ENCODE measurements at places on chromosomes 3 and 15. TPM values are rescaled to one million over a fixed set of nuclear protein-coding genes. Genes with fewer than 3 reads are reported as not detected.

Gene SMCO1
- total RNA-seq: not detected

Gene FGF12
- total RNA-seq: 0.18 TPM

Gene TNIK
- 2.2 TPM for total RNA-seq

Gene SLC22A14
- 0.19 TPM for total RNA-seq

Gene DLEC1
- not detected for total RNA-seq

Gene ZIC1
- not detected for total RNA-seq

Gene CHRNA3
- total RNA-seq: not detected

Gene CLDN1
- total RNA-seq: 51.7 TPM

Gene KBTBD13
- total RNA-seq: not detected

Gene ATP10A
- 6.3 TPM for total RNA-seq

Gene CADPS
- total RNA-seq: 0.09 TPM

Gene MESP2
- total RNA-seq: 2.4 TPM

Gene ECE2
- not detected for total RNA-seq

Gene SEMA5B
- total RNA-seq: 0.19 TPM

Gene SERPINI2
- total RNA-seq: not detected

Gene GOLGA6D
- not detected for total RNA-seq

Gene BNC1
- 21.2 TPM for total RNA-seq

Gene RPL22L1
- 344 TPM for total RNA-seq

Gene KNG1
- total RNA-seq: not detected

Gene WDR82
- total RNA-seq: 48.2 TPM

Gene CYP8B1
- not detected for total RNA-seq

Gene IL12A
- 1.3 TPM for total RNA-seq

Gene SLC22A13
- total RNA-seq: 0.48 TPM

Gene SPINT1
- 506 TPM for total RNA-seq

Gene CP
- 17.9 TPM for total RNA-seq

Gene FAM81A
- total RNA-seq: not detected

Gene GABRR3
- total RNA-seq: not detected

Gene GANC
- total RNA-seq: 29.1 TPM

Gene SLC12A8
- total RNA-seq: 14.8 TPM

Gene CASR
- not detected for total RNA-seq

Gene XRN1
- total RNA-seq: 15.5 TPM

Gene C3orf22
- total RNA-seq: not detected

Gene IL17RE
- 15.3 TPM for total RNA-seq

Gene ZNF80
- not detected for total RNA-seq

Gene ARRDC4
- 14.0 TPM for total RNA-seq

Gene NME9
- total RNA-seq: 1.3 TPM

Gene SYNPR
- not detected for total RNA-seq

Gene CD200
- total RNA-seq: 1.6 TPM

Gene PCLAF
- 41.4 TPM for total RNA-seq

Gene ATP6V1A
- 62.4 TPM for total RNA-seq

Gene ARHGAP11A
- 10.3 TPM for total RNA-seq

Gene ARGFX
- not detected for total RNA-seq

Gene FGF7
- total RNA-seq: 1.1 TPM

Gene PLA2G4E
- 89.5 TPM for total RNA-seq

Gene EPM2AIP1
- 8.8 TPM for total RNA-seq

Gene TNFAIP8L3
- 13.1 TPM for total RNA-seq

Gene PLOD2
- 25.6 TPM for total RNA-seq

Gene DNAJC17
- 15.2 TPM for total RNA-seq

Gene MEX3B
- total RNA-seq: 0.26 TPM

Gene STRIT1
- total RNA-seq: not detected

Gene SERINC4
- total RNA-seq: not detected

Gene CKMT1A
- total RNA-seq: 114 TPM

Gene AADAC
- 0.35 TPM for total RNA-seq

Gene MAP3K13
- total RNA-seq: 21.9 TPM

Gene DUOXA2
- 20.6 TPM for total RNA-seq

All from esophagus squamous epithelium (tissue), 5 donors.